ENCODE measurements at places on chromosomes 6 and 20.

DNA sequence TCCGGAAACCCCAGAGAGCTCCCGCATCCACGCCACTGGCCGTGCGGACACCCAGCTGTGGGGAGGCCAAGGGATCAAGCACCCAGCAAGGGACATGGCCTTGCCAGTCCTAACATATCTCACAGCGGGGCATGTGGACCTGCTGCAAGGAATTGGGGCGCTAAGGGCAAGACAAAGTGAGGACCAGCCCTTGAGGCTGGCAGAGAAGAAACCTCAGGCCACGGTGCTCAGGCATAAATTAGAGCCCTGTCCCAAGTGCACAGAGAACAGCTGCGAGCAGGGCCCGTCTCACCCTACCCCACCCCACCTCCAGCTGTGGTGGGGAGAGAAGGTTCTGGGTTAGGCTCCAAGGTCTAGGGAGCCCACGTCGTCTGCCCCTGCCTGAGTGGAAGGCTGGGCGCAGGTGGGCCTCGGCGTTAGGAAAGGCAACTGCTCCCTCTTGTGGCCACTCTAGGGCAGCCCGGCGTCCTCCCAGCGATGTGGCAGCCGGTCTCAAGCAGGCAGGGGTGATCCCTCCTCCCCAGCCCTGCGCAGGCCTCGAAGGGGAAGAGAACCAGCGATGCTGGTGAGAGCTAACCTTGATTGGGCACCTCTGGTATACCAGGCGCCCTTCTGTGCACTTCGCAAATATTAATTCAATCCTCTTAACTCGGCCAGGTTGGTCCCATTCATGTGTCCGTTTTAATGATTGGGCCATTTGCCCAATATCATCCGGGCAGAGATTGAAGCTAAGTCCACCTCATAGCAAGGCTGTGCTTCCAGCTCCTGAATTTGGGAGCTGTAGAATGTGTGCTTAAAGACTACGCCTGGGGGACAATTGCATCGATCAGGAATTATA, 235.8 kb downstream of the NFATC2 start:
- DNase-seq: peak; percentile 74

- DNase-seq: no peak
These were observed 24.9 kb upstream of the ESR1 start for GRCh38 chr6:151782560-151782959.

DNA sequence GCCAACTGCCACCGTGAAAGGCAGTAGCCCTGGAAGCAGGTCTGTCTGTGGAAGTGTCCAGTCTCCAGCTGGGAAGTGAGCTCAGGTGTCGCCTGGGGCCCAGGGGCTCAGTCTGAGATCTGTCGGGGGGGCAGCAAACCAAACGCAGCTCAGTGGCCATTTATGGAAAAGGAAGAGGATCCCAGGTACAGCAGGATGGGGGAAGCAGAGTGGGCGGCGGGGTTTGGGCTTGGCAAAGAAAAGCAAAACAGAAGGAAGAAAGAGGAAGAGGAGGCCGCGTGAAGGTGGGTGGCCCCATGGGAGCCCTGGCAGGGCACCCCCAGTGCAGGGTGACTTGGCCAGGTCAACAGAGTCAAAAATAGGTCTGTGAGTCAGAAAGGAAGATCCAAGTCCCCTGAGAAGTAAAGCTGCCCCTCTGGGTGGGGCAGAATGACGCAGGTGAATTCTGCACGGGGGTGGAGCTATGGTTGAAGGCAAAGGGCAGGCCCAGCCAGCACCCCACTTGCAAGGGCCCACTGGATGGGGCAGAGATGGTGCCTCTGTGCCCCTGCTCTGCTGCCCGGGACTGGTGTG, 5.3 kb downstream of the PXDC1 start:
- no peak for DNase-seq

DNA sequence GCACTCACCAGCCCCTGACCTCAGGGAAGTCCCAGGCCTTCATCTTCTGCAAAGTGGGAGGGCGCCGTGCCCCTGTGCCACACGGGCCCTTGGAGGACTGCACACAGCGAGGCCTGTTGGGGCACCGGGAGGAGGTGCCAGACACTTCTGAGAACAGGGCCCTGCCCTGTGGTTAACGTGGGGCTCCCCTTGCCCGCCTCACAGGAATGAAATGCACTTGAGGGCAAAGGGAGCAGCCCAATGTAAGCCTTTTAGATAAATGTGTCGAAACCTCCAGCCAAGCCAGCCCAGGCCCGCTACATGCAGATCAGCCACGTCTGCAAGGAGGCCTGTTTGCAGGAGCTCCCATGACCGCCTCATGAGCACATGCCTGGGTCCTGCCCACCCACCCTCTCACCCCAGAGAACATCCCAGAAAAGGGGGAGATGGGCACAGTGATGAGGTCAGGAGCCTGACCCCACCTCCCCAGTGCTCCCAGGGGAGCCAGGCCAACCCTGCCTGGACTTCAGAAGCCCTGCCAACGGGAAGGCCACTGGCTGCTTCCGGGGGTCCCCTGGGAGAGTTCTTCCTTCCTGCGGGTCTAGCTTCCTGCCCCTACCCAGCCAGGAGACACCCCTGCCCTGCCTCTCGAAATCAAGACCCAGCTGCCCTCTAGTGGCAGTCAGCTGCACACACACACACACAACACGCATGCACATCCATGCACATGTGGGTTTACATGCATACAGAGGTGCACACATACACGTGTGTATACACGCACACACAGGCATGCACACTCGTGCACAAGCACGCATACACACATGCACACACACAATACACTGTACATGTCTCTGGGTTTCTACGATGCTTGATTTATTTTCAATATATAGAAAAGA, 178.7 kb downstream of the TAF4 start:
- DNase-seq: peak; percentile 39

- peak; percentile 11 for DNase-seq
These were observed 497.8 kb downstream of the PREX1 start for GRCh38 chr20:48329676-48330664.

GRCh38 chr6:90135667-90136066, 161.0 kb downstream of the BACH2 start:
- no peak for DNase-seq

GRCh38 chr6:116531675-116532570, 13.6 kb downstream of the TRAPPC3L start:
- peak; percentile 66 for DNase-seq

GRCh38 chr20:9550871-9551270, 36.5 kb downstream of the LAMP5 start:
- no peak for DNase-seq

- DNase-seq: no peak
These were observed 104.3 kb downstream of the EDN3 start for GRCh38 chr20:59404749-59405148.

GRCh38 chr6:135858931-135859330, 7.4 kb downstream of the PDE7B start:
- no peak for DNase-seq

DNA sequence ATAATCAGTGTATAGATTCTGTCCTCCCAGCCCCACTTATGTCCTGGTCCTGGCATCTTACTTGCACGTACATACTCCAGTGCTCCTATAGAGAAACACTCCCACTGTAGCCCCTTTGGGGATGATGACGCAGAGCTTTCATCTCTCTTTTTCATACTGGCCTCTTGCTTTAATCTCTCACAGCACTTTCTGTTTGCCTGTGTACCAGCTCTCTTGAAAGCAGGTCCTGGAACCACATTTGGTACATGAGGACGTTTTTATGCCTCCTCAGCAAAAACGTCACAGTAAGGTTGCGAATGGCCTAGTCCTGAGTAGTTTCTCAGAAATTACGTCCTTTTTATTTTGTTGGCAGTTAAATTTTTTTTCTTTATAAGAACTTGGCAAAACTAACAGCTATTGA, 10.8 kb downstream of the L3MBTL3 start:
- DNase-seq: peak; percentile 19

- no peak for DNase-seq
These were observed 219.9 kb upstream of the SSTR4 start for GRCh38 chr20:22815206-22815551.

- no peak for DNase-seq
These were observed 7.7 kb downstream of the RALY start for GRCh38 chr20:34001378-34001777.

GRCh38 chr20:24381886-24382285, 87.5 kb upstream of the SYNDIG1 start:
- DNase-seq: no peak

- no peak for DNase-seq
These were observed 401.6 kb upstream of the CITED2 start for GRCh38 chr6:139776041-139776440.

GRCh38 chr6:125727216-125727615, 22.2 kb upstream of the HEY2 start:
- no peak for DNase-seq
